Activated CD4-positive, alpha-beta memory T cell treated with anti-CD3 and anti-CD28 coated beads for 36 hours (primary cell): ENCODE measurements at places on chromosomes 4 and X.

DNA sequence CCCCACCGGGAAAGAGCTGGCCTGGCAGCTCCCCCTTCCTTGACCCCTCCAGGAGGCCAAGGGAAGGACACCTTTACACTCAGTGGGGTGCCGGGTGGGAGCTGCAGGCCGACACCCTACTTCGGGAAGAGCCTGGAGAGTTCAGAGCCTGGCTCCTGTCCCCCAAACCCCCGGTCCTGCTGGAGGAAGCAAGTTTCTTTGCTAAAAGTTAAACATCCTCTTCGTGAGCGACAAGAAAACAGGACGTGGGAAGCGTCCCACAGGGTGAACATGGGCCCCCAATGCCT is 2.4 kb upstream of the FTSJ1 start:
- DNase-seq, result no peak

DNA sequence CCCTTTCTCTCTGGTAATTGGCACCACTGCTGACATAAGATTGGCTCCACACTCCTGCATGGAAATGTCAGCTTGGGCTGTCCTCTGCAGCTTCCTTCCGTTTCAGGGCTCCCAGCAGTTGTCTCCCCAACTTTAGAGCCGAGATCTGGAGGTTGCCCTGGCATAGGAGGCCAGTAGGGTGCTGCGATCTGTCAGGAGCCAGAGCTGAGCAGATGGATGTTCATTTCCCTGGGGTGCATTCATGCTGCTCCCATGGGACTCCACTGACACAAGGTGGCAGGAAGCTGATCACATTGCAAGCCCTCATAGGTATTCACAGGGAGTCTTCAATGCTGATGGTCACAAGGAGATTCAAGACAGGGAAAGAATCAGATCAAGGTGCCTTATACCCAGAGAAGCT is 116.6 kb upstream of the RAI2 start:
- DNase-seq, result no peak

GRCh38 chr4:7427831-7428260 is 6.9 kb downstream of the PSAPL1 start:
- DNase-seq, result no peak

GRCh38 chr4:30882995-30883675 is 163.0 kb downstream of the PCDH7 start:
- DNase-seq, result no peak

DNA sequence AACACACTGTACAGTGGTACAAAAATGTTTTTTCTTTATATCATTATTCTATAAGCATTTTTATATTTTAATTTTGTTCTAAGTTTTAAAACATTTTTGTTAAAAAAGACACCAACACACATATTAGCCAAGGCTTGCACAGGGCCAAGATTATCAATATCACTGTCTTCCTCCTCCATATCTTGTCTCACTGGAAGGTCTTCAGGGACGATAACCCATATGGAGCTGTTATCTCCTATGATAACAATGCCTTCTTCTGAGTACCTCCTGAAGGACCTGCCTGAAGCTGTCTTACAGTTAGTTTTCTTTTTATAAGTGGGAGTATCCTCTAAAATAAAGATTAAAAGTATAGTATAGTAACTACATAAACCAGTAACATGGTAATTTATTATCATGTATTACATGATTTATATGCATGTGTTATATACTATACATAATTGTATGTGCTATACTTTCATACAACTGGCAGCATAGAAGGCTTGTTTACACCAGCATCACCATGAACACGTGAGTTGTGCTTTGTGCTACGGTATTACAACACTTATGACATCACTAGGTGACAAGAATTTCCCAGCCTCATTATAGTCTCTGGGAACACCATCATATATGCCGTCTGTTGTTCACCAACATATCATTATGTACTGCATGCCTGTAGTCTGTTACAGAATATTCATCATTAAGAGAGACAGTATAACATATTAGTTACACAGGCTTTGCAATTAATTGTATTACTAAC is 90.7 kb downstream of the WDFY3 start:
- DNase-seq, result no peak

DNA sequence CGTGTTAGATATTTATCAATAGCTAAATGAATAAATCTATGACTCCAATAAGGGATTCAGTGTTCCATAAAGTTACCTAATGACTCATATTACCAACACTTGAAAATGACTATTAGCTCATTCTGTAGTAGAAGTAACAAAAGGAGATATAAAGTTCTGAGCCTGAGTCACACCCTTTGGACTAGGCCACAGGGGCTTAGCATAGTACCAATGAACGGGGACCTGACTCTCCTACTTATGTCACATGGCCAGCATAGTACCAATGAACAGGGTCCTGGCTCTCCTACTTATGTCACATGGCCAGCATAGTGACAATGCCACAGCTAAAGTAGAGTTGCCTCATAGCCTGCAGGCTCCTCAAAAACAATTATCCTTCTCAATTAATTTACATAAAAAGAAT is 43.7 kb downstream of the MAGEB16 start:
- DNase-seq, result no peak

- no peak for DNase-seq
Observed at GRCh38 chr4:125243789-125244397, 70.9 kb upstream of the FAT4 start.

GRCh38 chrX:154372612-154373022 is 1.8 kb downstream of the FLNA start:
- DNase-seq, result peak; percentile 58

GRCh38 chrX:148037020-148037419 is 55.9 kb downstream of the FMR1NB start:
- no peak for DNase-seq

- DNase-seq, result peak; percentile 35
Observed at GRCh38 chrX:41922431-41923151, 763 bp downstream of the CASK start.

DNA sequence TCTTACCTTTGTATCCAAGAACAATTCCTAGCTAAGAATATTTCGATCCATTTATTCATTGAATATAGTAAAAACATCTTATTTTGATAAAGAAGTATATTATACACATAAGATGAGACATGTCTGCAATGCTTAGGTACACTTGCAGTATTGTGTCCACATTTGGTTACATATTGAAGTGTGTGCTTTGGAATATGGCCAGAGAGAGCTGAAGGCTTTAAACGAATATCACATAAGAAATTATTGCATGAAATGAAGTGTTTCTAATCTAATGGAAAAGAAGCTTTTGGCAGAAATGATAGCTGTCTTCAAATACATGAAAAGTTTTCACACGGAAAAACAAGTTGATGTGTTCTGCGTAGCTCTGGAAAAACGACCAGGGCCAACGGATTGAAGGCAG is 516.1 kb upstream of the ZFP42 start:
- no peak for DNase-seq

GRCh38 chr4:36243355-36244256 is 708 bp downstream of the ARAP2 start:
- peak; percentile 74 for DNase-seq

DNA sequence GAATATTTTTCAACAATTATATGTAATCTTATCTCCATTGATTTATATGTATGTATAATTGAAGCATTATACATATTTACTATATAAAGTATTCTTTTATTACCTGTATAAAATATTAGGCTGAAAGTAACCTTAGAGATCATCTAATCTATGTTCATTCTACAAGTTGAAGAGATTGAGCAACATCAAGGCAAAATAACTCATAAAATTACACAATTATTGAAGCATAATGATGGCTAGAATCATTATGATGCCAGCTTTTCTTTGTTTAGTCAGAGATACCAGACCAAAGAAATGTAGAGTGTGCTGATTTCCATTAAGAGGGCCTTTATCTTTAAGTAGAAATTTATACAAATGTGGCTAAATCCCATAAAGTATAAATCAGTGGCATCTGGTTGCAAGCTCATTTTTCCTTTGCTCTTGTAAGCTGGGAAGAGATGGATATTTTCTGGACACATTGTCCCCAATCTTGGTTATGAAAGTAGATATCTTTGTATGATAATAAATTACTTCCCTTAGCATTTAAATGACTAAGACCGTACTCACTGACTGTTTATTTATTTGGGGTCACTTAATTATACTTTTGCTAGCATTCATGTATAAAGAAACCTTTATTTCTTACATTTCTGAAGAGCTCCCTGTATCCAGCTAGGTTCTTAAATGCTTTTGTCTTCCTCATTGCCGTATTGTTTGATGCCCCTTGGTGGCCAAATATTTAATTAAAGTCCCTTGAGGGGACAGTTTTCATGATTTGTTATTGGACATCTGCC is 339.8 kb downstream of the PCDH7 start:
- no peak for DNase-seq

DNA sequence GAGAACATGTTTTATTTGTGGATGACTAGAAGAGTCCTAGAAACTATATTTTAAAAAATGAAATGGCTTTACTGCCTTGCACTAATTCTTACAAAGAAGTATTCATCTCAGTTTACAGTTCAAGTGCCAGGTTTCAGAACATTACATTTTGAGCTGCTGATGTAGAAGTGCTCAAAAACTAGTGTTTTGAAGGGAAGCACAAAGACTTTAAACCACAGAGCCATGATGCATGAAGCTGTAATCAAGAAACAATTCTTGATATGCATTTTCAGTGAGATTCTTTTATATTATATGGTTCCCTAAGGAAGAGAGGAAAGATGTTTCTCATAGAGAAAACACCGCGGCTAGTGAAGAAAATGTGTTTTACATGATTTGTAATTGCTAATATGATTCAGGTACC is 1163.0 kb downstream of the RAPGEF2 start:
- DNase-seq, result no peak

DNA sequence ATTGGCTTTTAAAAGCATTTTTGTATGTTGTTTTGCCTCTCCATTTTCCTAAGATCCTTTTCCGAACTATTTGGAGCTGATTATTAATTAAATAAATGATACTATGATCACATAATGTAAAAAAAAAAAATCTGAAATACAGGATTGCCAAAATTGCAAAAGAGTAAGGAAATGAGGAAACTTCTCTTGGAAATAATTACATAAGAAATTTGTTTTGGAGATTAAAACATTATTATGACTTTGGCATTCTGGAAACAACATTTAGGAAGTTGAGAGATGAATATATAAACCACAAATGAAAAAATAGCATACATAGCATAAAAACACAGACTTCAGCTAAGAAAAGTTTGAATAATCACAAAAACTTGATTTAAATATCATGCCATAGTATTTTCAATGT is 33.5 kb downstream of the PF4 start:
- DNase-seq, result no peak

GRCh38 chr4:154946113-154946512 is 165.0 kb downstream of the RBM46 start:
- no peak for DNase-seq

DNA sequence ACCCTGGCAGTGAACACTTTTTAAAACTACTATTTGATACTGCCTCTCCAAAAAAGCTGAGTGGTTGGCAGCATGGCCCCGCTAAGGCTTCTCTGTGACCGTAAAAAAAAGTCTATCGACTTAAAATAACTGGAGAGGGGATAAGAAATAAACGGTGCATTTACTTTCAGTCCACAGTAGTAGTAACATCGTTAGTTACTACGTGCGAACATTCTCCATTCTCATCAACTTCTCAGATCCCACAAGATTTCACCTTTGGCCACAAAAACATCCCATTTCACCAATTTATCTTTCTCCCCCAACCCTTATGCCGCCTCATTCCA is 524 bp upstream of the EXOSC9 start:
- DNase-seq, result no peak

DNA sequence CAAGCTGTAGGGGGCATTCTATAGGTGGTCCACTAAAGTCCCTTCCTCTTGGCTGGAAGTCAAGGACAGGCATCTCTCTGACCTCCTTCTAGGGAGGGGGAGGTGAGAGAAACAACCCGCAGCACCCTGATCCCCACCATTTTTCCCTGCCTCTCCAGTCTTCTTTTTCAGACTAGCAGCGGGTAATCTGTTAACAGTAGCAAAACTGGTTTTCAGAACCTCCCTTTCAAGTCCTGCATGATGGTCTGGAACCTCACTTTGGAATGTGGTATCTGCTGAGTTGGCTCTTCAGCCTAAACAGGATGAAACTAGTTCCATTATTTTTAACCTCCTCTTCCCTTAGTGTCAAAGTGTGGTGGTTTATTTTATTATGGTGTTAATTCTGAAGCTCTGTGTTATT is 196.0 kb downstream of the NWD2 start:
- no peak for DNase-seq

- no peak for DNase-seq
Observed at GRCh38 chr4:27381815-27382214, 521.2 kb downstream of the STIM2 start.

GRCh38 chr4:168694667-168695066 is 197.8 kb downstream of the PALLD start:
- no peak for DNase-seq

DNA sequence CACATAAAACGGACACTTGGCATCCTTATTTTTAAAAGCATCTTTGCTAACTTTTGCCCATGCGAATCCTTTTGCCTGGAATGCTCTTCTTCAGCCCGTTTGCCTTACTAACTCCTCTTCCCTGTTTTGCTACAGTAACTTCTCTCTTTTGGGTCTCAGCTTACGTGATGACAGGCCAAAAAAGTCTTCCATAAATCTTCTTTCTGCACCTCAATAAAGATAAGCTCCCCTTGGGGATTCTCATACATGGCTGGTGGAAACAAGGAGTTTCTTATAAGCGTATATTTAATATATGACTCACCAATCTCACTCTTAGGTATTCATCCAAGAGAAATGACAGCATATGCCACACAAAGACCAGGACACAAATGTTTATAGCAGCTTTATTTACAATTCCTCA is 192.7 kb downstream of the RCHY1 start:
- DNase-seq, result no peak

DNA sequence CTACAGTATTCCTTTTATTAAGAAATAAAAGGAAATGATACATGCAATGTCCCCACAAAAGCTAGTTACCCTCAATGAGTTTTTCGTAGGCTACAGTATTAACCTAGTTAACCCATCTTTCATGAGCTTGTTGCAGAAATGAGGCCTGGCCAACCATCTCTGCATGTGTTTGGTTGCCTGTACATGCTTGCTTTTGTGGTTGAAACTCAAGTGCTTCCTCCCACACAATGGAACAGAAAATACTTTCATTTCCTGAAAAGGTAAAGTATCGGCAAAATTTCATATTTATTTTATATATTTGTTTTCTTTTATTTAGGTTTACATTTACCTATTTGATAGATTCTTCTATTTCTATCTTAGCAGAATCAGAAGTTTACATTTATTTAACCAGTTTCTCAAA is 214.6 kb upstream of the FAM241A start:
- no peak for DNase-seq
